ENCODE measurements at places on chromosomes 2 and 18. TPM values are rescaled to one million over a fixed set of nuclear protein-coding genes. Genes with fewer than 3 reads are reported as not detected.

The NEUROD1 gene
- polyA plus RNA-seq, result not detected

The HNMT gene
- polyA plus RNA-seq, result 62.2 TPM

The AMER3 gene
- not detected for polyA plus RNA-seq

The DSG4 gene
- polyA plus RNA-seq, result not detected

The REG3A gene
- polyA plus RNA-seq, result 0.96 TPM

The CNGA3 gene
- 0.13 TPM for polyA plus RNA-seq

The LHCGR gene
- 0.02 TPM for polyA plus RNA-seq

GRCh38 chr2:70938586-70938950 lies 2.9 kb downstream of the ATP6V1B1 start:
- DNase-seq, result no peak

GRCh38 chr2:232598293-232598692 lies 35.1 kb upstream of the EFHD1 start:
- no peak for DNase-seq

DNA sequence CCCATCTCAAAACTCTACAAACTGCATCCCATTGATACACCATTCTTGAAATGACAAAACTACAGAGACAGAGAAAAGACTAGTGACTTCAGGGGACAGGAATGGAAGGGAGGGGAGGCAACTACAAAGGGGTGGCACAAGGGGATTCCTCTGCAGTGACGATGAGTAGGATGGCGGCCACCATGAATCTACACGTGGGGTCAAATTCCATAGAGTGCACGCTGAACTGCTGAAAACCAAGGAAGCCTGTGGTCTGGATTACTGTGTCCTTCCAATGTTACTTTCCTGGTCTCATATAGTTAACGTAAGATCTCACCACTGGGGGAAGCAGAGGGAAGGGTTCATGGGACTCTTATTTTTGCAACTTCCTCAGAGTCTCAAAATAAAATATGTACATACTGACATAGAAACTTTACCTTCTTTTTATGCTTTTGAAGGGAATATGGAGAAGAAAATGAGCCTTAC lies 23.6 kb downstream of the COX7A2L start:
- no peak for DNase-seq

GRCh38 chr2:186515376-186515775 lies 29.3 kb downstream of the ZC3H15 start:
- no peak for DNase-seq

DNA sequence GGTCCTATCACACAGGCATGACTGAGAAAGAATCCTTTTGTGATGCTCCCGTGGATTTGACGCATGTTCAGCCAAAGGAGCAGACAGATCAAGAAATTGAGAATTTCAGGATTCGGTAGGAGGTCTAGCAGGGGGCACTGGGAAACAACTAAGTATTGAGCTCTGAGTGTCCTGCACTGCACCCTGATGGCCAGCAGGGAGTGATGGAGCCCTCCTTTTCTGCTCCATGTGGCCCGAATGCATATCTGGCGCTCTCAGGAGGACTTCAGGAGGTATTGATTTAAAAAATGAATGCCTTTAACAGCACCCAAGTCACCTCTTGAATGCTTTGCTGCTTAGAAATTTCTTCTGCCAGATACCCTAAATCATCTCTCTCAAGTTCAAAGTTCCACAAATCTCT lies 58.0 kb downstream of the ZNF519 start:
- DNase-seq, result no peak

- no peak for DNase-seq
These were observed 784 bp downstream of the EDAR start for GRCh38 chr2:108988076-108988795.

DNA sequence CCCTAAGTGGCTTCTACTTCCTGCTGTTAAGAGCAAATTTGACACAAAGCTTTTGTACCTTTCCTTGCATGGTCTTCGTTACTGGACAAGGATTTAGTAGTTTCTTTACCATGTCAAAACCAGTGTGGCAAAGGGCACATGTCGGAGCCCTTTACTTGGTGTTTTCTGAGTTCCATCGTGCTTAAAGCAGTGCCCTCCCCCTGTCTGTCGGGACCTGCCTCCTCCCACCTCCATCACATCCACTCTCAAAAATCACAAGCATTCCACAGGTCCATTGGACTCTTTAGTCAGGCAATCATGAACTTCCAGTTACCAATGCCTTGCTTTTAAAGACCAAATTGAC lies 763 bp downstream of the CCDC141 start:
- DNase-seq, result no peak

DNA sequence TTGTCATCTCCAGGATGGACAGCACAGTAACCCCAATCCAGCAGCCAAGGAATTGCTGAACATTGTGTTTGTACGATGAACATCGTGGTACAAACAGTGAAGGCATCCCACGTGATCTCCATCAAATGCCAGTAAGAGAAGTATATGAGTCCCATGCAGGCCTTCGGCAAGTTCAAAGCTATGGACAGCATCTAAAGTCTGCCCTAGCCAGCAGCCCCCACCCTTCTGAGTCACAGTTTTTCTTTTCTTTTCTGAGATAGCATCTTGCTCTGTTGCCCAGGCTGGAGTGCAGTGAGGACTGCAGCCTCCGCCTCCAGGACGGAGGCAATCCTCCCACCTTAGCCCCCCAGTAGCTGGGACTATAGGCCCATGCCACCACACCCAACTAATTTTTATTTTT lies 71.0 kb upstream of the SRD5A2 start:
- DNase-seq, result no peak

- DNase-seq, result peak; percentile 68
These were observed 57.1 kb downstream of the PDK1 start for GRCh38 chr2:172613040-172613439.

DNA sequence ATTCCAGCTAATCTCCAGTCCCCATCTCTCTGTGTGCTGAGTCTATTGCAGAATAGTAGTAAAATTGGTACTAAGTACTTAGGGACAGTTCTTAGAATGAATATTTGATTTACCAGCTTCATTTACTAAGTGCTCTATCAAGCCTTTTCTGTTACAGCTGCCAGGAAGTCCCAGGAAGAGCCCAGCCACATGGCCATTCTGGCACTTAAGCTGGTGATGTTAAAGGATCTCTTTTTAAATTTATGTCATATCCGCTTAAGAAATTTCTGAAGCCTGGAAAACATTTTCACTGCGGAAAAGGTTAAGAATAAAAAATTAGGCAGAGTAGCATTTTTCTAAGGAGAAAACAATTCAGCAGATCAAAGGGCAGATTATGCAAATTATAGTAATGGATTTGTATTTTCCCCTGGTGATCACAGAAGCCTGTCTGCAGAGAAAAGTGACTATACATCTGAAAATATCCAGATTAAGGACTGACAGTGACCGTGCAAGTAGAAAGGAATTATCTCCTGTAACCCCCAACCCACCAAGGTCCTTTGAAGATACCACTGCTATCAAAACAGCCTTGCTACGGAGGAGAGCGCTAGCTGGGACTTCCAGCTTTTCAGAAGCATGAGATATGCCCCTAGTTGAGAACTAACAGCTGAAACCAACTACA lies 260.8 kb downstream of the SH3BP4 start:
- no peak for DNase-seq

All from lung (tissue), 17 donors.